CD4-positive, alpha-beta T cell treated with Interleukin-6 for 4 hours (primary cell): ENCODE measurements at places on chromosomes 4 and X.

- DNase-seq: no peak
Observed at GRCh38 chr4:180751009-180751408, 1492.2 kb upstream of the TENM3 start.

DNA sequence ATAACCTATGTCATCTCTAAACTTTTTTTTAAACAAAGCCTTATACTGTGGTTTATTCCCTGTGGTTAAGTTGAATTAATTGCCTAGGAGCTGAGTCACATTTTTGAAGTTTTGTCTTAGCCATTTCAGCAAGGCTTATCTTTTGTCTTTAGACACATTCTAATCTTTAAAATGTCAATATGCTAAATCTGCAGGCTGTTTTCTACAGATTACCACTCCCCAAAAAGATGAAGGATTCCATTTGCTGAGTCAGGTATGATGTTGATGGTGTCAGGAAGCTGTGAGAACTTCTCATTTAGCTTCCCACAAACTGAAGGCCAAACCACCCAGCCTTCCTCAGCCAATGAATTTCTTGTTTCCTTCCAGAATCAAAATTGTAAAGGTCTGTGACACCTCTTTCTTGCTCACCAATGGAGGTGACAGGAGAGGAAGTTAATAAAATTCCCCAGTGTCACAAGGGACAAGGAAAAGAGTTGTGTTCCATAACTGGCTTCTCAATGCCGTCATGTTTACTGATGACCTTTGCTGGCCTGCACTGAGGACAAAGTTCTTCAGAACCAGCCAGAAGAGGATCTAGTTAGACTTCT is 3.7 kb upstream of the CXCL6 start:
- no peak for DNase-seq

GRCh38 chr4:41430792-41431191 is 107.2 kb upstream of the LIMCH1 start:
- DNase-seq: no peak

GRCh38 chrX:12910423-12911121 is 4.2 kb downstream of the TLR8 start:
- DNase-seq: no peak

DNA sequence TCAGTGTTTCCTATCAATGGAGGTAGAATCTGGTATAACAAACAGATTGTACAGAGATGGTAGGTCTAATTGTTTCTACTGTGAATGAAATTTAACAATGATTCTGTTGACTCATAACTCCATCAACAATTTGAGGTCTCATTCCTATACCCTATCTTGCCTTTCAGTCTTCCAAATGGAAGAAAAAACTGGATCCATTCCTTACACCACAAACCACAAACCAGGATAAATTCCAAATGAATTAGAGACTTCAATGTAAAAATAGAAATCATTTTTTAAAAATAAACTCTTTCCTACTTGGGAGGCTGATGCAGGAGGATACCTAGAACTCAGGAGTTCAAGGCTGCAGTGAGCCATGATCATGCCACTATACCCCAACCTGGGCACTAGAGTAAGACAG is 114.4 kb upstream of the WDR44 start:
- no peak for DNase-seq

DNA sequence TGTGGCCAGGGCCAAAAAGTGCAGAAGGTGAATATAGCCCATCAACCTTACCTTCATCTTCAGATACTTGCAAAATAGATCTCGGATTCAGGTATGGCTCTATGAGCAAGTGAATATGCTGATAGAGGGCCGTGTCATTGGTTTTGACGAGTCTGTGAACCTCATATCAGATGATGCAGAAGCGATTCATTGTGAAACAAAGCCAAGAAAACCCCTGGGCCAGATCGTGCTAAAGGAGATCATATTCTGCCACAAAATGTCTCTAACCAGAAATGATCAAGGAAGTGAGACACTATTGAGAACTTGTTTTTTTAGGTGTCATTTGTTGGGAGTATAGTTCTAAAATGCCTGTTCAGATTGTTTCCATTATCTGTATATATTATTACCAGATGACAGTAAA is 48.3 kb downstream of the PDK3 start:
- DNase-seq: no peak

DNA sequence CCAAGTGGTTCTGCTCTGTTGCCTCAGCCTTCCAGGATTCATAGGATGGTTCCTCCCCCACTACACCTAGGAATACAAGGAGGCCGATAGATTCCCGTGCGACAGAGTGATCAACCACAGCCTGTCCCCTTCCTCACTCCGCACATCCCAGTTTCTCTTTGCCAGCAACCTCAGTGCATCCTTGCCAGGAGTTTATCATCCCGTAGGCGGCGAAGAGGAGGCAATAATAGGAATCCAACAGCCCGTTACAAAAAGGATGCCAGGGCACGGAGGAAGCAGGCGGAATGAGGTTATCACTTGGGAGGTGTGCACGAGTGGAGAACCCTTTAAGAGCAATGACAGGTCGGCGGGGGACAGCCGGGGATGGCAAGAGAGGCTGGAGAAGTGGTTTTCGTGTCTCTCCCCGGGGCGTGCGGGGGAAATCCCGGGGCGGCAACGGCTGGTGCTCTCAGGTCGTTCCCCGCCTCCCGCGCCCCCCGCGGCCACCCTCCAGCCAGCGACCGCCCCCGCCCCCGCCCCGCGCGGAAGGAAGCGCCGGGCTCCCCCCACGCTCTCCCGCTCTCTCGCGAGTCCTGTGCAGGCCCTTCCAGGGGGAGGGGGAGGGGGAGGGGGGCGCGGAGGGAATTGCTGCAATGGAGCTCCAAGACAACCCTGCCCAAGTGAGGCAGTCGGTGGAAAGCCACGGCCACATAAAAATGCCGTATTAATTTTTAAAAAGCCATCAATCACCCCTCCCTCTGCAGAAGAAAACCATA is 1.6 kb downstream of the PPP3CA start:
- peak; percentile 64 for DNase-seq

- no peak for DNase-seq
Observed at GRCh38 chr4:123587983-123588494, 191.4 kb downstream of the SPRY1 start.

DNA sequence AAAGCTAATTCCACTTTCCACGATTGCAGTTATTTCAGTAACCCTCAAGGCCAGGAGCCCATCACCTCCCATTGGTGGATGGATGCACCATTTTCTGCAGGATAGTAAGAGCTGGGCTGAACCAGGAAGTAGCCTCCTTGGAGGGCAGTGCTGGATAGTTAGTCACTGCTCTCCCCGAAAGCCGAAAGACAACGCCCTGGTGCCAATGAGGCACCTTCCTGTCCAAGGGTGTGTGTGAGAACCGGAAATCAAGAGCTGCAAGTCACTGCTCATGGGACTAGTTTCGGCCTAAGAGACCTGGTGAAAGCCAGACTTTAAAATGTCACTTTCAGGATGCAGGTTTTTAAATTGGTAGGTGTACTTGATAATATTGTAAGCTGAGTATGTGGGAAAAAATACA is 203.8 kb upstream of the HS3ST1 start:
- DNase-seq: no peak

DNA sequence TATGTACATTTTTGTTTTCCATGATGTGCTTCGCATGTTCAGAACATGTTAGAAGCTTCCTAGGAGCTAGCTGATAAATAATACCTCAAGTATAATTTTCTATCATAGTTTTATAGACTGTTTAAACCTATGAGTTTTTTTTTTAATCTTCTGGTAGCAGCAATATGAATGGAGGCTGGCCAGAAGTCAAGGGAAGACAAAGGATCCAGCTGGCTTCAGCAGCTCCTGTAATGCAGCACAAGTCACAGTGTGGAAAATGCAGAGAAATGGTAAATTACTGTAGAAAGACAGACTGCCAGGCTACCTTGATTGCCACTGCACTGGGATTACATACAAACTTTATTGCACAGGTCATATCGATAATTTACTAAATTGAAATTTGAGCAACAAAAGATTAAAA is 537.9 kb downstream of the IQCM start:
- no peak for DNase-seq

- DNase-seq: no peak
Observed at GRCh38 chr4:7924570-7924969, 15.1 kb downstream of the AFAP1 start.

GRCh38 chr4:116796022-116796421 is 289.4 kb downstream of the TRAM1L1 start:
- DNase-seq: no peak

GRCh38 chrX:64205441-64205734 is at the start of gene AMER1:
Gene AMER1, minus strand, starts transcription at chrX:64205708. Its CDS starts 12,422 bp downstream, at chrX:64193286.
- no peak for DNase-seq

- DNase-seq: no peak
Observed at GRCh38 chr4:67273666-67274065, 271.6 kb downstream of the CENPC start.

DNA sequence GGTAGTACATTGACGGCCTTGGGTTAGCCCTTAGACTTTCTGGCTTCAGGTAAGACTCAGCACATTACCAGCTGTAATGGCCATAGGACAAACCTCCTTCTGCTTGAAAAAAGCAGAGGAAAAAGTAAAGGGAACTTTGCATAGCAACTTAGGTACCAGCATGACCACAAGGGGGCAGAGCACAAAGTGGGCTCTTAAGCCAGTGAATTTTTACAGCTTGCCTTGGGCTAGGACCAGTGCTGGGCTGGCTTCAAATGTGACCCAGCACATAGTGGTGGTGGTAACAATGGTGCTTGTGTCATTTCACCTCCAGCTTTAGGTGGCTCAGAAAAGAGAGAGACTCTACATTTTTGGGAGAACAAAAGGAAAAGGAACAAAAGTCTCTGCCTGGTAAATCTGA is 66.1 kb downstream of the KLHL4 start:
- DNase-seq: peak; percentile 1

GRCh38 chrX:14377427-14377826 is 151.9 kb upstream of the GLRA2 start:
- no peak for DNase-seq

DNA sequence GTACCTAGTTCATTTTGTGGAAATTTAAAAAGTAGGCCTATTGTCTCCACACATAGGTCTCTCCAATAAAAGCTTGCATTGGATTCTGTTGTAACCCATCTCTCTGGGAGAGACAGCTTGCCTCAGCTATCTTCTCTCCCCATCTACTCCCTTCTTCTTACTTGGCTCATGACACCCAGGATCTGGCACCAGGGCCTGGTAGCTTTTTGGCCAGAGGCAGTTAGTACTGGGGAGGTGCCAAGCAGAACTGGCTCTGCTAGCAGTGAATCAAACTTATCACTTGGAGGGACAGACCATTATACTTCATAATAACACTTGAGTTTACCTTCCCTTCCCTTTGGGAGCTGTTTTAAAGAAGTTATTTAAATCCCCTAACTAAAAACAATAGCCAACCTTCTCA is 31.8 kb downstream of the PLAC1 start:
- DNase-seq: no peak

DNA sequence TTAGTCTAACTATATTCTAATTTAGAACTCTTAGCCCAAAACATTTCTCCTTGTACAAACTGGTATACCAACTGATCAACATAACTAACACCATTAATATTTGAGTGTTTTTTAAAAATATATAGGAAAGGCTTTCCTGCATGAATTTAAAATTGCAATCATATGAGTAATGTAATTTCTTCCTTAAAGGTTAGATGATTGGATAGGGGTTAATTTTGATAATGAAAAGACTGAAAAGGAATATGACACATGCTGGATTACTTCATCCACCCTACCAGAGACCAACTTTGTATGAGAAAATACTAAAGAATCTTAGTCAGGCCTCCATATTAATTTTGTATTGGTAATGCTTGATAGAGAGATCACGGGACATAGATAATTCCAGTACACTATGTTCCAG is 25.1 kb upstream of the PLS3 start:
- no peak for DNase-seq

DNA sequence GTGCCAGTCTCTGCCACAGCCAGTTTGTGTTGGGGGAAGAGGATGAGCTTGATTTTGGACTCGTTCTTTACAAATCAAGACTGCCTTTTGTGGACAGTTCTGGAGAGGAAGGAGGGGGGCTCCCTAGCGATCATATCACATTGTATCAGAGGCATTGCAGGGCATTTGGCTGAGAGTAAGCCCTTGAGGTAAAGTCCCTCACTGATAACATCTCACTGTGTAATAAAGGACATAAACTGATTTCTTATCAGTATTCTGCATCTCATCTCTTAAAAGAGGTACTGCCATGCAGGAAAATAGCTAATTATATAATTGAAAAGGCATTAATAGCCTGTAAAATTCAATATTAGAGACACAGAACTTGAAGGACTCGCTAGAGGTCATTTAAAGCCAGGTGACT is 6.1 kb upstream of the IGFBP7 start:
- no peak for DNase-seq

DNA sequence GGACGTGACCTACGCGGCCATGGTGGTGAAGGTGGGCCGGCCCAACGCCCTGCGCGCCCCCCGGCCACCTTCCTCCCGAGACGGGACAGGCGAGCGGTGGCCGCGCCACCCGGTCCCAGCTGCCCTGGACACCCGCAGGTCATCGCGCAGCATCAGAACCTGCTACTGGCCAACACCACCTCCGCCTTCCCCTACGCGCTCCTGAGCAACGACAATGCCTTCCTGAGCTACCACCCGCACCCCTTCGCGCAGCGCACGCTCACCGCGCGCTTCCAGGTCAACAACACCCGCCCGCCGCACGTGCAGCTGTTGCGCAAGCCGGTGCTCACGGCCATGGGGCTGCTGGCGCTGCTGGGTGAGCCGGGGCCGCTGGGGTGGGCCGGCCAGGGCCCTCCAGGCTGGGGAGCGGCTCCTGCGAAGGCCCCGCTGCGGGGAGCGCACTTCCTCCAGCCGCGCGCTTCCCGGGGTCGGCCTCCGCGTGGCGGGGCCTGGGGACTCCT is 9.0 kb upstream of the SLC26A1 start:
- no peak for DNase-seq

- DNase-seq: no peak
Observed at GRCh38 chr4:17166954-17167353, 268.5 kb upstream of the LDB2 start.

DNA sequence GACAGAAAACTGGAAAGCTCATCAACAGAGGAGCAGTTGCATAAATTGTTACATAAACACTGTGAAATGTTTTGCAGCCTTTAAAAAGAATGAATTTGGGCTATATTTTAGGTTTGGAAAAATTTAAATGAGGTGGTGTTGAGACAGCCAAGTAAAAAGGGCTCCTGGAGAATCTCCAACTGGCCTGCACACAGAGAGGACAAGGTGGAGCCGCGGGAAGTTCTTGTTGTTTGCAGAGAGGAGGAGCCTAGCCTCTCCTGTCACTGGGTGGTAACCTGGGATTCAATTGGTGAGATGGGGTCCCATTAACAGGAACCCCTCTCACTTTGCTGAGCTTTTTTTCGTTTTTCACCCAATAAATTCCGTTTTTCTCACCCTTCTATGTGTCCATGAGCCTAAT is 13.4 kb downstream of the GIMD1 start:
- DNase-seq: no peak

GRCh38 chr4:100017637-100018310 is 67.7 kb upstream of the H2AZ1 start:
- no peak for DNase-seq

GRCh38 chrX:101986586-101986985 is 54.8 kb upstream of the ZMAT1 start:
- no peak for DNase-seq

- no peak for DNase-seq
Observed at GRCh38 chrX:100081503-100081902, 328.6 kb downstream of the PCDH19 start.
